ENCODE measurements at places on chromosomes 12 and 14. TPM values are rescaled to one million over a fixed set of nuclear protein-coding genes. Genes with fewer than 3 reads are reported as not detected.

JAG2 gene
- 19.0 TPM for polyA plus RNA-seq

SLC38A2 gene
- 51.5 TPM for polyA plus RNA-seq

AQP2 gene
- not detected for polyA plus RNA-seq

ACRBP gene
- not detected for polyA plus RNA-seq

LALBA gene
- polyA plus RNA-seq: not detected

KRT2 gene
- not detected for polyA plus RNA-seq

AMHR2 gene
- polyA plus RNA-seq: 0.10 TPM

PTCSC3 gene
- polyA plus RNA-seq: not detected

IRAK4 gene
- 10.0 TPM for polyA plus RNA-seq

TMEM30B gene
- 3.1 TPM for polyA plus RNA-seq

KLRK1 gene
- 1.6 TPM for polyA plus RNA-seq

IGF1 gene
- 139 TPM for polyA plus RNA-seq

TOMM20L gene
- polyA plus RNA-seq: not detected

SMOC1 gene
- 7.8 TPM for polyA plus RNA-seq

PARP2 gene
- polyA plus RNA-seq: 16.9 TPM

MLH3 gene
- 5.1 TPM for polyA plus RNA-seq

POC1B gene
- polyA plus RNA-seq: 8.1 TPM

PLD4 gene
- not detected for polyA plus RNA-seq

MYF6 gene
- 1.0 TPM for polyA plus RNA-seq

GALNT16 gene
- polyA plus RNA-seq: 9.0 TPM

LRRC10 gene
- polyA plus RNA-seq: not detected

TTC7B gene
- polyA plus RNA-seq: 14.1 TPM

COX8C gene
- not detected for polyA plus RNA-seq

VRK1 gene
- polyA plus RNA-seq: 5.8 TPM

DNAI7 gene
- polyA plus RNA-seq: 0.41 TPM

ALDH1L2 gene
- polyA plus RNA-seq: 3.2 TPM

LRIG3 gene
- 14.7 TPM for polyA plus RNA-seq

KRT7 gene
- 18.1 TPM for polyA plus RNA-seq

TMEM63C gene
- not detected for polyA plus RNA-seq

MRPL42 gene
- 21.9 TPM for polyA plus RNA-seq

FAM222A gene
- polyA plus RNA-seq: 2.1 TPM

KLRC1 gene
- polyA plus RNA-seq: not detected

RDH16 gene
- 0.12 TPM for polyA plus RNA-seq

Measured in adipose tissue (tissue), 3 donors.